ENCODE measurements at places on chromosomes 11 and 22.

DNA sequence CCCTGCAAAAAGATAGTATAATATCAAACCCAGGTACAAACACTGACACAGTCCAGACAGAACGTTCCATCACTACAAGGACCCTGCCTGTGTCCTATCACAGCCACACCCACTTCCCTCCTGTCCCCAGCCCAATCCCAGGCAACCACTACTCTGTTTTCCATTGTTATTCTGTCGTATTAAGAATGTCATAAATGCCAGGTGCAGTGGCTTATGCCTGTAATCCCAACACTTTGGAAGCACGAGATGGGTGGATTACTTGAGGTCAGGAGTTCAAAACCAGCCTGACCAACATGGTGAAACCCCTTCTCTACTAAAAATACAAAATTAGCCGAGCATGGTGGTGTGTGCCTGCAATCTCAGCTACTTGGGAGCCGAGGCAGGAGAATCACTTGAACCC lies 89.0 kb downstream of the TRMU start:
- no peak for DNase-seq

DNA sequence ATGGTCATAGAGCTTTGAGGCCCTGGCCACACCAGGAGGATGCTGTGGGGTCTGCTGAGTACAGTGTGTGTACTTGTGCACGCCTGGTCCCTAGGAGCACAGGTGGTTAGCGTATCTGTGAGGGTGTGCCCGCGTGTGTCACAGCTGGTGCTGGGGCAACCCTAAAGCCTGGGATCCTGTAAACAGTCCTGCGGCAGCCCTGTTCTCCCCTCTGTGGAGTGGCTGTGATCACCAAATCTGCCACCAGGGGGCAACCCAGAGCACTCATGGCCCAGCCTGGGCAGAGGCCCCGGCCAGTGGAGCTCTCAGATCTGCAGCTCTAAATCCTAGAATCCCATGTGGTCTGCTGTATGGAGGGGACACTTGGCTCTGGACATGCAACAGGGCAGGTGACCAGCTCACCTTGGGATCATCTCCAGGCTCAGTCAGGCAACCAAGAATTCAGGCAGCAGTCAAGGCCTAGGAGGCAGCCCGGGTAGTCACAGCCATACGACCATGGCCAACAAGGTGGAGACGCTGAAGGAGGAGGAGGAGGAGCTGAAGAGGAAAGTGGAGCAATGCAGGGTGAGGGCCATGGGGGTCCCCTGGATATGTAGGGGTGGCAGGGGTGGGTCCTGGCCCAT lies 3.9 kb downstream of the SH3BP1 start:
- DNase-seq: peak; percentile 79

- no peak for DNase-seq
Observed at GRCh38 chr11:12914400-12914912, 94.7 kb upstream of the RASSF10 start.

- DNase-seq: no peak
Observed at GRCh38 chr11:84549217-84549616, 1077.9 kb downstream of the DLG2 start.

Data from activated T-helper 9 cell treated with anti-CD3 and anti-CD28 coated beads, Interleukin-2, amount 50 U/mL, for 16 hours (primary cell).